ENCODE measurements at places on chromosomes 1 and 21.

DNA sequence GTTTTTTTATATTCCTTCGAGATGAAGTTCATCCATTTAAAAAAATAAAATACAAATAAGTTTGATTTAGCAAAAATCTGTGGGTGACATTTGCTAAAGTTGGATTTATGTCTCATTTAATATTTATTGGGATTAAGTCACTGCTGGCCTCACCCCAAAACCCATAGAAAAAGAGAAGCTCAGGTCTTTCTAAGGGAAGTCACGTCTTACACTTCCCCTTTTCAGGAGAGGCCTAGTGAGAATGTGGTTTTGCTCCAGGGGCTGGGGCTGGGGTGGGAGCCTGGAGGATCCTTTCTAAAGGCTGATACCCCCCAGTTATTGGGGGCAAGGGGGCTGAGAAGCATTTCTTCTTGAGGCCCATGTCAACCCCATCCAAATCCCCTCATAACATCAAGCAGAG is 300.3 kb downstream of the DSCAM start:
- no peak for DNase-seq

GRCh38 chr1:114627107-114627506 is 42.7 kb downstream of the DENND2C start:
- DNase-seq = peak; percentile 34

DNA sequence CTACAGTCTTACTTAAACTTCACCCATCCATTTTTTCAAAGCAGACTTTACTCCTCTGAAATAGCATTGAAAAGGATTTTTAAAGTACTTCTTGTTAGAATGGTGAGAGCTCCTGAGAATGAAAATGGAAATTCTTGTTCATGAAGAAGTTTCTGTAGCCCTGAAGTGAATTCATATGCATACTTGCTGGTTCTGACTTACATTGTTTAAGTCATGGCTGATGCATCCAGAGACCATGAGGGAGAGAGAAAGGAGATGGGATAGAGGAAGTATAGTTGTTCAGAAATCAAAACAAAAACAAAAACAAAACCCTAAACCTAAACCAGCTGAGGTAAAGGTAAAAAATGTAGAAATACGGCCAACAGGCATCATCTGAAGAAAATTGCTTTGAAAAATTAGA is 27.1 kb upstream of the SAMSN1 start:
- DNase-seq = no peak

DNA sequence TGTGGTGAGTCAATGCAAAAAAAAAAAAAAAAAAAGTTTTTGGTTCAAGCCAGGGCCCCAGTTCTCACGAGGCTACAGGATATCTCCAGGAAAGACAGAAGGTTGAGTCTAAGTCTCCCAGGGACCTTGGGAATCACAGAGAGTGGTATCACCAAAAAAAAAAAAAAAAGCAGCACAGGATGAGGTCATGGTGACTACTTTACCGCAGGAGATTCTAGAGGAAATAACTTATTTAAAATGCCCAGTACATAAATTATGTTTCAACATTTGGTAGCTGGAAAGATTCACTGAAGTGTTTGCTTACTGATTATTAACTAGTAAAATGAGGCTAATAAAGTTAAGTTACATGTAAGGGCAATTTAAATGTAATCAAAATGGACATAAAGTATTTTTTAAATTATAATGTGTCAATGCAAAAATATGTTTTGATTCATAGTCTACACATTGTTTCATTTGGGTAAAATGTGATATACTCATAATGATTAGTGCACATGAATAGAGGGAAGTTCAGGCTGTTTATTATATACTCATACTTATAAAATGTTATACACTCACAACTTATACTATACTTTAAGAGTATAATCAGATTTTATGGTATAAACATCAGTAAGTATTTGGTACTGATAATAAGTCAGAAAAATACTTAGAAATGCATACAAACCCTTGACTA is 84.1 kb downstream of the PLPPR5 start:
- DNase-seq = peak; percentile 92

- DNase-seq = no peak
These were observed 5.6 kb downstream of the TMEM167B start for GRCh38 chr1:109096120-109096519.

- DNase-seq = no peak
These were observed 27.7 kb downstream of the CHAF1B start for GRCh38 chr21:36412916-36413315.

All from fibroblast of skin of back (primary cell).